ENCODE measurements at places on chromosomes 13 and 19. TPM values are rescaled to one million over a fixed set of nuclear protein-coding genes. Genes with fewer than 3 reads are reported as not detected.

DNA sequence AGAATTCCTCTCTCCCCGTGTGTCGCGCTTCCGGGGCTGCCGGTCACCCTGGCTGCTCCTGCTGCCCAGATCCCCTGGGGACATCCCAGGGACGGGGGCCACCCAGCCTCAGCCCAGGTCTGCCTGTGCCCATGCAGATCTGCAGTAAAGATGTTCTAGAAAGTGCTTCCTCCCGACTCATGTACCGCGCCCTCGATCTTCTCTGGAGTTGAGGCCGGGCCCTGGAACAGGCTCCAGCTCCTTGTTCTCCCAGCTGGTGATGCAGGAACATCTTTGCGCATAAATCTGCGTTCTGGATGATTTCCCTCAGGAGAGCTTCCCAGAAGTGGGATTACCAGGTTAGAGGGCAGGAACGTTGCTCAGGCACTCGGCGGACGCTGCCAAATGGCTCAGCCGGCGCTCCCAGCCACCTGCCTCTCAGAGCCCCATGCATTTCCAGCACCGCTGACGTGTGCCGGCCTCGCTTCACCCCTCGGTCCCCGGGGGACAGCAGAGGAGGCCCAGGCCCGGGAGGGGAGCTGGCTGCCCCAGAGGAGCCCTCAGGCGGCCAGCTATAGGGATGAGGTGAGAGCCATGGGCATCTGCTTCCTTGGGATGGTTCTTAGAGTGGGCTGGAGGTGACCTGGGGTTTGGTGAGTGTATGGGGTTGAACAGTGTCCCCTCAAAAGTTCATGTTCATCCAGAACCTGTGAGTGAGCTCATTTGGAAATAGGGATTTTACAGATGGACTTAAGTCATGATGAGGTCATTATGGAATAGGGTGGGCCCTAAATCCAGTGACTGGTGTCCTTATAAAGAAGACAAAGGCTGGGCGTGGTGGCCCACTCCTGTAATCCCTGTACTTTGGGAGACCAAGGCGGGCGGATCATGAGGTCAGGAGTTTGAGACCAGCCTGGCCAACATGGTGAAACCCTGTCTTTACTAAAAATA lies 42.6 kb downstream of the CRTC1 start:
- DNase-seq, result peak; percentile 70

DNA sequence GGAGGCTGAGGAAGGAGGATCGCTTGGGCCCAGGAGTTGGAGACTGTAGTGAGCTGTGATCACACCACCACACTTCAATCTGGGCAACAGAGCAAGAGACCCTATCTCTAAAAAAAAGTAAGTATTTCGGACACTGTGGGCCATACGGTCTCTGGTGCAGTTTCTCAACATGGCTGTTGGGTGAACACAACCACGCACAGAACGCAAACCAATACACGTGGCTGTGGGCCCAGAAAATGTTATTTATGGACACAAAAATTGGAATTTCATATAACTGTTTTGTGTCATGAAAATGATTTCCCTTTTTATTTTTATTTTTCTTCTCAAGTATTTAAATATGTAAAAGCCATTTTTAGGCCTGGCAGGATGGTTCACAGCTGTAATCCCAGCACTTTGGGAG lies 19.5 kb downstream of the LDLR start:
- DNase-seq, result no peak

DNA sequence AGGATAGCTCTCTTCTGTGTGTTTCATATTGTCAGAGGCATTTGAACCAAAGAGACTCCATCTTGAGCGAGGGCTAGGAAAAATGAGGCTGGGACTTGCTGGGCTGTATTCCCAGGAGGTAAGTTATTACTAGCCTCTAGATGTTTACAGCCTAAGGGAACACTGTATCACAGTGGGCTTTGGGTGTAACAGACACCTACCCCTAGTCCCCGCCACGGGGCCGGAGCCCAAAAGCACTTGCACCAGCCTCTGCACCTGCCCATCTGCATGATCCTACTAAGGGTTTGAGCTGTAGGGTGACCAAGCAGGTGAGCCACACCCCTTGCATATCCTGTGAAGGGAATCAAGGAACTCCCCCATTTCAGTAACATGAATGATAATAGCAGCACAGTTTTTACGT lies 1972.2 kb downstream of the OLFM4 start:
- DNase-seq, result no peak

GRCh38 chr13:72255908-72256307 lies 388.9 kb upstream of the DACH1 start:
- DNase-seq, result no peak

DNA sequence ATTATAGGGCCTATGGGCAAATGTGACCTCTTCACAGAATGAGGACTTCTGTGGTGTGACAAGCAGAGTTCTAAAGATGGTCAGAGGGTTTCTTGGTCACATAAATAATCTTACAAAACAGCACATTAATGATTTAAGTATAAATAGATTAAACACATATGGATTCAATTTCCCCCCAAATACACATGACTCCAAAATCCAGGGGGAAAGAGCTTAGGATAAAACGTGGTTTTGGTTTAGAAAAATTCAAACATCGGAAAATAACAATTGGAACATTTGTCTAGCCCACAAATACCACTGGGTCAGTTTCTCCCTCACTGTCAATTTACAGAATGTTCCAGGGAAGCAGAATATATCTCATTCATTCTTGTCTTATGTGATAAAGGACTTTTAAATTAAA lies 283.1 kb downstream of the COG6 start:
- no peak for DNase-seq

DNA sequence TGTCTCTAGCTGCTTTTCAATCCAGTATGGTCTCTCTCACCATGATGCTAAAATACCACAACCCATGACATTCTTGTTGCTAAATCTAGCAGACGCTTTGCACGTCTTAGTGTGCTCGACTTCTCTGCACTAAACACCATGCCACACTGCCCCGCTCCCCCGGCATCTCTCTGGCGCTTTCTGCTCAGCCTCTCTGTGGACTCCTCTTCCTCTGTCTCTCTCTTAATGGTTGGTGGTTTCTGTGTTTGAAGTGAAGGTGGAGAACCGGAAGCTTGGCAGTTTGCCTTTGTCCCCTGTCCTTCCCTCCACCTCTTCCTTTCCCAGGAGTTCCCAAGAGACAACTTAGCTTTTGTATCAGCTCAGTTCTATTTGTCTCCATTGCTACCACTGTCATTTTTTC lies 8.8 kb downstream of the ERCC5 start:
- DNase-seq, result no peak

NAPSA gene
- total RNA-seq, result 0.29 TPM

KIR2DL4 gene
- not detected for total RNA-seq

LSR gene
- 0.29 TPM for total RNA-seq

ERVV-1 gene
- not detected for total RNA-seq

PHF11 gene
- total RNA-seq, result 29.7 TPM

BRME1 gene
- 0.59 TPM for total RNA-seq
